M059J (cell line): ENCODE measurements at places on chromosomes 13 and 19. TPM values are rescaled to one million over a fixed set of nuclear protein-coding genes. Genes with fewer than 3 reads are reported as not detected.

GRCh38 chr19:940591-941291, 14.9 kb downstream of the ARID3A start:
- DNase-seq = peak; percentile 86

SPTBN4 gene
- 0.10 and 0.67 TPM in 2 replicates for total RNA-seq

CYP2A7 gene
- total RNA-seq = not detected in 2 replicates

PRODH2 gene
- not detected in 2 replicates for total RNA-seq

TNFSF9 gene
- 11.7 and 16.3 TPM in 2 replicates for total RNA-seq
